H54 (cell line): ENCODE measurements at places on chromosomes 4 and X.

- no peak for DNase-seq
Measured at GRCh38 chr4:79588679-79589078, 180.7 kb upstream of the GK2 start.

- DNase-seq, result no peak
Measured at GRCh38 chrX:91080822-91081221, 353.8 kb upstream of the PABPC5 start.

DNA sequence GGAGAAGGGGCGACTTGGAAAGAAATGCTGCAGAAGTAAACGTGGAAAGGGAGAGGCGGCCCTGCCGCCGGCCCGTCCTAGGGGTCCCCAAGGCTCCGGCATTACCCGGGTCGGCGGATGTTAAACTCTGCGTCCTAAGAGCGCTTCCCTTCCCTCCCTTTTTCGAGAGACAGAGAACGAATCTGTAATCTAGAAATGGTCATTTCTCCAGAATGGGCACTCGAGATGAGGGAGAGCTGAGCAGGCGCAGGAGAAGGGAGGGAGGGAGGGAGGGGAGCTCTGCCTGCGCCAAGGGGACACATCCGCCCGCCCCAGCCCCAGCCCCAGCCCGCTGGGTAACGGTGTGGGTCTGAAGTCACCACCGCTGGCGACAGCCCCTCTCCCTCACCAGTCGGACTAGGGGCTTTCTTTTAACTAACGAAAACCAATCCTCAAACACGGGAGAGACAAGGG is 1.7 kb downstream of the HCFC1 start:
- no peak for DNase-seq

- DNase-seq, result no peak
Measured at GRCh38 chr4:123672987-123673386, 276.4 kb downstream of the SPRY1 start.

DNA sequence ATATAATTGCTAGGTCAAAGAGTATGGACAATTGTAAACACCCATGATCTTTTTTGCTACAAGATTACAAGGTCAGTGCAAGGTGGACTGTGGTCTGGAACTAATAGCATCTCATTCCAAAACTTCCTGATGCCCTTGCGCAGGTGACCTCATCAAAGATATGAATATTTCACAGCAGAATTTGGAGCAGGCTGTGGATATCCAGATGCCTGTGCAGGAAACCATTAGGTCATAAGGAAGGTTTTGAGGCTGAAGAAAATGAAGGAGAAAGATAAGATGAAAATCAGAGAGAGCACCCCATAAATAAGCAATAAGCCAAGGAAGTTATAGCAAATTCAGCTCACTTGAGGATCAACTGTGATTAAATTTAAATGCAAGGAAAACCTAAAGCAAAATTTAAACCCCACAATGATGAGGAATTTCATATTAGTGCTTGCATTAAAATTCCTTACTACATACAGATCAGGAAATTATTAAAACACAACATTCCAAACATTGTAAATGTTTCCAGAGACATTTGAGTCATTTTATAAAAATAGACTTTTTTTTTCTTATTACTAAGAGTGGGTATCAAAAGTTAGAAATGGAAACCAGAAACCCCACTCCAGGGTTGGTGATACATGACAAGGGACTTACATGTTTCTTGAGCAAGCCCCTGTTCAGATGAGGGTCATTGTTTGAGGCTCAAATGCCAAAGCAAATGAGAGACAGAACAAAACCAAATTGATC is 100.7 kb upstream of the FAM9C start:
- DNase-seq, result no peak

- DNase-seq, result no peak
Measured at GRCh38 chr4:1399508-1400190, 6.6 kb downstream of the NKX1-1 start.

GRCh38 chrX:41381685-41382084 is 47.7 kb downstream of the DDX3X start:
- DNase-seq, result peak; percentile 26

DNA sequence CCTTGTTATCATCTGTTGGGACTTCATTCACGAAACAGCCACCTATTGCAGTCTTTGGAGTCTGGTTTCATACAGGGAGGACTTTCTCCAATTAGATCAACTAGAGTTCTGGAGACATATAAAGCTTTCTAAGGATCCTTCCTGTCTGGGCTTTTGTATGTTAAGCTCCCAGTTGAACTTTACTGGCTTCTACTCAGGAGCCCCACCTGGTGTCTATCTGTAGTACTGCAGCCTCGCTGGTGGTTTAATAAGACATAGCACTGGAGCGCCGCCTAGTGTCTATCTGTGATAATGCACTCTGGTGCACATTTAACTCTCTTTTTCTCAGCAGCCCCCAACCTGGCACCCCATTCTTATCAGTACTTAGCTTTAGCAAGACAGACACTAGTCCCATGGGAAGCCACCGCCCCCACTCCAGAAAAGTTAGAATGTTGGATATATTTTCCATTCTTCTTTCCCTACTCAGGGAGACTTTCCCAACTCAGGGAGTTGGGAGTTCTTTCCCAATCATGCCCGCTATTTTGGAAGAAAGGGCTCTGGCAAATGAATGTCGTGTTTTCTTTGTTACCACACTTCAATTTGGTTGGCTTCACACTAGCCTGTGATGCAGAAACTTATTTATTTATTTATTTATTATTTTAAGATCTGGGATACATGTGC is 36.9 kb upstream of the SYTL4 start:
- peak; percentile 35 for DNase-seq

- no peak for DNase-seq
Measured at GRCh38 chrX:40855411-40855810, 120.1 kb upstream of the MED14 start.

DNA sequence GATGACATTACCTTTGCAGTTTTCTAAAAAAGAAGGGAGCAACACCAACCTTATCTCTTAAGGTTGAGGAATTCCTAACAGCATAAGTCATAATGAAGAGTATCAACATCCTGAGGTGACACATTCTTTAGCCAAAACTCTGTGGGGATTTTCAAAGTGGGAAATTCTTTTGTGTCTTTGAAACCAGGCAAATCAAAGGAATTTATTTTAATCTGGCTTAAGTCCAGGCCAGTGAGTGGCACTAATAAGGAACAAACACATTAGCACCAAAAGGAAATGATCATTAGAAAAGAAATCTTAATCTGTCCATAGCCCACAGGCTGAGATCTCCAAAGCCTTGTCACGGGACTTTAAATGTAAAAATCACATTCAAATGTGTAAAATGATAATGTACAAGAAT is 110.1 kb downstream of the LARP7 start:
- DNase-seq, result no peak

DNA sequence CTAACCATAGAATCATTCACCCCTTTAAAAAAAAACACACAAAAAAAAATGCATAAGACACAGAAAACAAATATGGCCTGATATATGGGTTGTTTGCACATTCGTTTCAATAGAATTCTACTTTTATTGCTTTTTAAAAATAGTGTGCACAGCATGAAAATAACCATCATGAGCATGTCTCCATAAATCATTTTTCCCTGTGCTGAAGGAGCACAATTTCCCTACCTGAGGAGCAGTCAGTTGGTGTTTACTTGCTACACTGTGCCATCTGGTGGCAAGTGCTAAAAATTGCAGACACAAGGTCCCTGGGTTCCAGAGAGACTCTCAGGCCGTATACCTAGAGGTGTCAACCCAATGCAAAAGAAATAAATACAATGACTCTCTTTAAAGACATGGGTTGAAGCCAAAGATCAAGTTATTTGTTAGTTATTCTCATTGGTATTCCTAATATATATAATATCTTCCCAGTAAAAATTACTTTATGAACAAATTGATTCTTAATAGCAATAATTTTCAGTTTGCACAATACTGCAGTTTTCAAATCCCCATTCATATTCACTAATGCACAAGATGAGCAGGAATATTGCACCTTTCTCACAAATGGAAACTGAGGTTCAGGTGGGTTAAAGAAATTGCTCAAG is 551.4 kb downstream of the IQCM start:
- peak; percentile 1 for DNase-seq

GRCh38 chr4:72109959-72110497 is 78.2 kb downstream of the NPFFR2 start:
- no peak for DNase-seq
